Stimulated activated CD4-positive, alpha-beta T cell treated with anti-CD3 and anti-CD28 coated beads, Interleukin-12 subunit alpha, Interleukin-12 subunit beta, amount 100 ng/mL, for 48 hours (primary cell): ENCODE measurements at places on chromosomes 6 and 20.

GRCh38 chr6:143707697-143708096 is 29.9 kb downstream of the PHACTR2 start:
- DNase-seq = no peak

DNA sequence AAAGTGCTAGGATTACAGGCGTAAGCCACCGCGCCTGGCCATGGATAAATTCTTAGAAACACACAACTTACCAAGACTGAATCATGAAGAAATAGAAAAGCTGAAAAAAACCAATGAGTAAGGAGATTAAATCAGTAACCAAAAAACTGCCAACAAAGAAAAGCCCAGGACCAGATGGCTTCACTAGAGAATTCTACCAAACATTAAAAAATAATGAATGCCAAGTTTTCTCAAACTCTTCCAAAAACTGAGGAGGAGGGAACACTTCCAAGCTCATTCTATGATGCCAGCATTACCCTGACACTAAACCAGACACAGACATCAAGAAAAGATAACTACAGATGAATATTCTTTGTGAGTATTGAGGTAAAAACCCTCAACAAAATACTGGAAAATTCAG is 44.3 kb downstream of the USP49 start:
- DNase-seq = no peak

- no peak for DNase-seq
These were observed 40.2 kb upstream of the SLC22A1 start for GRCh38 chr6:160081398-160081797.

DNA sequence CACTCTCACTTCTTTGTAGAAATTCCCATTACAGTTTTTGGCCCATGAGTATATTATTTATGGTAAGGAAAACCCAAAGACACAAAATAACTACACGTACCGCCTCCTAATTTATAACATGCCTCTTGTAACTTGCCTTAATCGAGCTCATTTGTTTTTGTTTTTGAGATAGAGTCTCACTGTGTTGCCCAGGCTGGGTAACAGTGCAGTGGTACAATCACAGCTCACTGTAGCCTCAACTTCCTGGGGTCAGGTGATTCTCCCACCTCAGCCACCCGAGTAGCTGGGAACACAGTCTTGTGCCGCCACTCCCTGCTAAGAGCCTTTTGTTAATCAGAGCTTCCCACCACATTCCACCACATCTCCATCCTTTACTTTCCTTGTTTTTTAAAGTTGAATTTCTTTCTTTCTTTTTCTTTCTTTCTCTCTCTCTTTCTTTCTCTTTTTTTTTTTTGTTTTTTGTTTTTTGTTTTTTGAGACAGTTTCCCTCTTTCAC is 15.5 kb downstream of the ASIP start:
- DNase-seq = no peak

- no peak for DNase-seq
These were observed 98.3 kb downstream of the HAO1 start for GRCh38 chr20:7841971-7842310.

- no peak for DNase-seq
These were observed 22.9 kb downstream of the KIF6 start for GRCh38 chr6:39702265-39702664.

- no peak for DNase-seq
These were observed 11.0 kb downstream of the TTBK1 start for GRCh38 chr6:43254138-43254817.

DNA sequence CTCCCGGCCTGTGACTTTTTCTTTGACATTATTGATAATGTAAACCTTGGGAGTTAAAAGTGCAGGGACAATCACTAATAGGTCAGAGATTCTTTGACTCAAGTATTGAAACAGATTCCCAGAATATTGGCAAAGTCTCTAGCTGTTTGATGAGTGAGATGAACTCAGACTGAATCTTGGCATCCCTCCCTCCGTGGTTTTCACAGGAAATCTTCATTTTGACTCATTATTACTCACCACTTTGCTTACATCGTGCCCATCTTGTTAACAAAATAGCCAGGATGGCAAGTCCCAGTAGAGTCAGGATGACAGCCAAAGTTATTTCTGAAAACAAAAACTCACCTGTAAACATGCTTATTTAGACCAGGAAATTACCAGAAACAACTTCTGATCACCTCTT is 2.0 kb downstream of the TSBP1 start:
- DNase-seq = no peak

- no peak for DNase-seq
These were observed 2.4 kb upstream of the BPIFA2 start for GRCh38 chr20:33165416-33166055.

- no peak for DNase-seq
These were observed 4.6 kb upstream of the RFPL4B start for GRCh38 chr6:112342511-112342910.

DNA sequence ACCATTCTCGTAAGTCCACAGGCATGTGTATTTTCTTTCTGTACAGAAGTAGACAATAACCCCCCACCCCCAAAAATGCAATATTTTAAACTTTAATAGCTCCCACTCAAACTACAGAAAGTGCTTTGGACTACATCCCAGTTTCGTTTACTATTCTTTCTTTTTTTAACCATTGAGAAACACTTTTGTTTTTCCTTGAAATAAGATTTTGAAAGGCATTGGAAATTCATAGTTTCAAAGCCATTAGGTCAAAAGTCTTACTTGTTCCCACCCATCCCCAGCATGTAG is 140.0 kb downstream of the KIF16B start:
- DNase-seq = no peak

- no peak for DNase-seq
These were observed 269.4 kb downstream of the RNF144B start for GRCh38 chr6:18656506-18656905.

- no peak for DNase-seq
These were observed 470.6 kb upstream of the AGPAT4 start for GRCh38 chr6:161744211-161745067.

DNA sequence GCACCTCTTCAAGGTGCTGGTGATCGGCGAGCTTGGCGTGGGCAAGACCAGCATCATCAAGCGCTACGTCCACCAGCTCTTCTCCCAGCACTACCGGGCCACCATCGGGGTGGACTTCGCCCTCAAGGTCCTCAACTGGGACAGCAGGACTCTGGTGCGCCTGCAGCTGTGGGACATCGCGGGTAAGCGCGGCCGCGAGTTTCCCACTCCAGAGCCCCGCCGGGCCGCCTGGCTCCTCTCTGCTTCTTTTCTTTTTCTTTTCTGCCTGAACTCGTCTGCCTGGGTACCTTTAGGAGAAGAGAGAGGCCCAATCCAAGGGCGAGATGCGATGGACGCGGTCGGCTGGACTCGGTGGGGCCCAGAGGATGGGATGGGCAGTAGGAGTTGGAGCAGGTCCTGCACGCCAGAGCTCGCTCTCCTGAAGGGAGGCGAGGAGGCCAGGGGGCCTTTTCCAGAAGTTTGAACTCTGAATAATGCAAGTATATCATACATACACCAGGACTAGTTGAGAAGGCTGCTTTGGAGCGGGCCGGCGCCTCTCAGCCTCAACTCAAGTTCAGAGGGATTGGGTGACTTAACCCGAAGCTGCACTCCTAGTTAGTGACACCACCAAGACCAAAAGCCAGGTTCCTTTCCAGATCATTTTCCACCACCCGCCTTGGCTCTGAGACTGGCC is 445 bp downstream of the RAB32 start:
- no peak for DNase-seq

- DNase-seq = no peak
These were observed 110.2 kb downstream of the NFATC2 start for GRCh38 chr20:51432251-51432784.

GRCh38 chr6:157681041-157681650 is 141.9 kb upstream of the SNX9 start:
- no peak for DNase-seq

GRCh38 chr6:66265737-66266136 is 558.7 kb upstream of the EYS start:
- DNase-seq = no peak

DNA sequence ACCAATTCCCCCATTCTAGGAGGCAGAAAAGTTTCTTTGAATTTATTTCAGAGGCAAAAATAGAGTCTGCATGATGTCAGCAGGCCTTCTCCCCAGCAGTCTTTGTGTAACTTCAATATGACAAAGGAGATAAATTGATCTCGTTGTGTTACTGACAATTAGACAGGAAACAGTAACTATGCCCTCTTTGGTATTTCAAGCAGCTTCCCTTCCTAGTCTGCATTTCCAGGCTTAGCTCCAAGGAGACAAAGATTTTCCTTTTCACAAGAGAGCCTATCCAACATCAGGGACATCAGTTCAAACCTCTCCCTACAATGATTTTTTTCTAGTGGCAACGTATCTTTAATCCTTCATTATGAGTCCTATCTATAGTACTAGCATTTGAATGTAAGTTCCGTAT is 245.9 kb upstream of the HSF2 start:
- DNase-seq = no peak

GRCh38 chr20:38191654-38192053 is 26.6 kb upstream of the TGM2 start:
- no peak for DNase-seq

DNA sequence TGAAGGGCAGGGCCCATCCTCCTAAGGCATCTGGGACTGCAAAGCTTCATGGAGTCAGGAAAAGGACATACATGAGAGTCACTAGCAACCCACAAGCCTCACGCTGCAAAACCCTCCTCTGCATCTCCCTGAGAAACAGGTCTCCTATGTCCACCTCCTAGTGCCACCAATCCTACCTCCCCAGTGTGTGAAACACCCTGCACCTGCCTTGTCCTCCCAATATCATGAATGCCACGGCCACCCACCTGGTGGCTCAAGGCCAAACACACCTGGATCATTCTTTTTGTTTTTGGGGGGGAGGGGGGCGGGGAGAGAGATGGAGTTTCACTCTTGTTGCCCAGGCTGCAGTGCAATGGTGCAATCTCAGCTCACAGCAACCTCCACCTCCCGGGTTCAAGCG is 90.5 kb downstream of the ZMYND8 start:
- no peak for DNase-seq

- DNase-seq = no peak
These were observed 26.5 kb downstream of the COL11A2 start for GRCh38 chr6:33165581-33166258.

DNA sequence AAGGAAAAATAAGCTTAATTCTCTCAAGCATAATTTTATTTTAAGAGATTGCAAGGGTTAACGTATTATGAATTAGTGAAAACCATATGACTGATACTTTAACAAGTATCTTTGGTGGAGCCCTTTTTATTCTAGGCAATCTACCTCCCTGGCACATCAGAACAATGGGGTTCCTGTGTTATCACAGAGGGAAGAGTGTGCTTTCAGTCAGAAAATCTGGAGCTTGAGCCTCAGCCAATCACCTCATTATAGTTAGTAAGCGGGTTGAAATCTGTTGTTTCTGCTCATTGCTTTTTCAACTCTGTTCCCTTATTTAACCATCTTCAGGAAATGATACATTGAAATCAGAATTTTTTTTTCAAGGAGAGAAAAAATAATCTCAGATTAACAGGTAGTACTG is 391 bp downstream of the ADGRF1 start:
- DNase-seq = no peak

- DNase-seq = no peak
These were observed 1.9 kb upstream of the NKAIN4 start for GRCh38 chr20:63255931-63256704.

GRCh38 chr6:31353384-31353945 is 3.5 kb downstream of the HLA-B start:
- DNase-seq = no peak

DNA sequence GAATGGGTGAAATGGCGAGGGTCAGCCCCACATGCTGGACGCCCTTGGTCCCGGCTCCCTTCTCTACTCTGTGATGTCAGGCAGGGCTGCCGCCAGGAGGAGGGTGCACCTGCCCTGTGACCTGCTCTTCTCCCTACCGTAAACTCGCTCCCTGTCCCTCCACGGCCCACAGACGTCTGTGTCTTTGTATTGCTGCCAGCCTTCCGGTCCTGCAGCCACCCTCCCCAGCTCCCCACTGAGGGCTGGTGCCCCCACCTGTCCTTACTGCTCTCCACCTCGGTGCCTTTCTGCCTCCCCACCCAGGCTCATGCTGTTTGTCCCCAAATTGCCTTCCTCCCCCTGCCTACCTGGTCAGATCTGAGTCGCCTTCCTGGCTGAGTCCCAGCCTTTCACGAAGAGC is 4.1 kb upstream of the CCR6 start:
- no peak for DNase-seq

GRCh38 chr6:142374965-142375733 is 73.3 kb downstream of the ADGRG6 start:
- no peak for DNase-seq

GRCh38 chr6:160437775-160438174 is 89.6 kb downstream of the SLC22A3 start:
- no peak for DNase-seq

DNA sequence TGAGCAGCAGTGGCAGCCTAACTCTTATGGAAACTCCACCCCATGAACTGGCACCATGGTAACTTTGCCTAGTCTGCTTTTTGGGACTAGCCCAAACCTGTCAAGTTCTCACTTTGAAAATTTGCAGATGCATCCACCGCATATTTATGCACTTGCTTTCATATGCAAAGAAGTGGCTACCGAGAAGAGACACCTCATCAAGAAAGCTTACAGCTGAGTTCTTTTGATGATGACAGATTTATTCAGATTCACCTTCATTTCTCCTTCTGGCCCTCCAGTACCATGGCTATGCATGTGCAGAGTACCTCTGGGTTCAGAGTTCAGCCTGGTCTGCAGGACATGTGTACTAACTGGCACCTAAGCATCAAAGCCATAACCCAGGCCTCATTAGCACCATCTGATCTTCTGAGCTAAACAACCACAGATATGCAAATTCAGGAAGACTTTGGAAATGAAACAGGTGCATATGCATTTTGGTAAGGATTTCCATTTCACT is 154.3 kb upstream of the TENT5A start:
- DNase-seq = no peak

DNA sequence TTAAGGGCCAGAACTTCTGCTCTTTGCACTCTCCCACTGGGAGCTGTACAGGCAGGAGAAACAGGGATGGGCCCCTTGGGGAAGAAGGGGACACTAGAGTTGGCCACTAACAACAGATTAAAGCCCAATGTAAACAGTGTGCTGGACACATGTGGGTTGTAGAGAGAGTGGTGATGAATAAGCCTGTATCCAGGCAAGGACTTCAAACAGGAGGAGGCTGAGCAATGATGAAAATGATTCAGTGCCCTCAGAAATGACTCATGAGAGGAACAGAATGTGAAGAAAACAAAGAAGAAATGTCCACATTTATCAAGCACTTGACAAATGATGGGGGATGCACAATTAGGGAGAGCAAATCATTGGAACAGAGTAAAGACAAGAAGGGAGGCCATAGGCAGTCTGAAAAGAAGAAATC is 242.3 kb downstream of the TBX18 start:
- no peak for DNase-seq
